NT2/D1 (cell line): ENCODE measurements at places on chromosomes 13 and 19.
A peak's percentile ranks its signal among the peaks of the same experiment; 100 is the strongest.

DNA sequence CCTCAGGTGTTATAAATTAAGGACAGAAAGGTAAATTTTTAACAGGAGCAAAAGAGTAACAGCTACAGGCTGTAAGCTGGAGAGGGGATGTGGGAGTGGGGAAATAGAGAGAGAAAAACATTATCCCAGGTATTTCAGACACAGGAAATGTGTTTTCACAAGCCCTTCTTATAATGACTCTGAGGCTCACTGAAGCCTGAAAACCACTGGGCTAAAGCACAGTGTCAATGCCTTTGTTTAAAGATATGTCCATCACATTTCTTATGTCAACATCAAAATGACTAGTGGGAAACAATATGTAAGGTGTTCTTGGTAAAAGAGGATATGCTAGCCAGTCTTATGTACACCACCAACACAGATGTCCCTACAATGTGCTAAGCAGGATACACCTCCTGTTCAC is 365.9 kb downstream of the FGF14 start:
- no peak for DNase-seq

GRCh38 chr13:43348397-43348796 is 325.0 kb downstream of the DNAJC15 start:
- DNase-seq = no peak

DNA sequence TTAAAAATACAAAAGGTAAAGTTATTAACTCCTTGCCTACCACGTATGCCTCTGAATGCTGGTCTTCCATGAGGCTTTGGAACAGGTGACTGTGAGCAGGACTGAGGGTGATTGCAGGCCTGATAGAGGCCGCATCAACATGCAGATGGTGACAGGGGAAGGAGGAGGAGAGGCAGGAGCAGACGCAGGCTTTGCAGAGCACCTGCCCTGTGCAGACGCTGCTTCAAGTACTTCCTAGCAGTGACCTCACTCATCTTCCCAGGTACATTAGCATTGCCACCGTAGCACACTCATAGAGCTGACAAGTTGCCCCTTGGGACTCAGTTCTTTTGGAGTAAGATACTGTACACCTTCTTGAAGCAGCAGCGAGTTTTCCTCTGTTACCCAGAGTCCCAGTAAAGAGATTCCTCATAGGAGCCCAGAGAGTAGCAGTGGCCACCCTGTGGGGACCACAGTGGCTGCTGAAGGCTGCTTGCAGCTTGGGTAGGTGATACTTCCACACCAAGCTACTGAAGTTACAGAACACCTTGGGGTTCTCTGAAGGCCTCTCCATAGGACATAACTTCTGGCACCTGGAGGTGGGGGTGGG is 56.0 kb downstream of the ZNF536 start:
- DNase-seq = no peak

DNA sequence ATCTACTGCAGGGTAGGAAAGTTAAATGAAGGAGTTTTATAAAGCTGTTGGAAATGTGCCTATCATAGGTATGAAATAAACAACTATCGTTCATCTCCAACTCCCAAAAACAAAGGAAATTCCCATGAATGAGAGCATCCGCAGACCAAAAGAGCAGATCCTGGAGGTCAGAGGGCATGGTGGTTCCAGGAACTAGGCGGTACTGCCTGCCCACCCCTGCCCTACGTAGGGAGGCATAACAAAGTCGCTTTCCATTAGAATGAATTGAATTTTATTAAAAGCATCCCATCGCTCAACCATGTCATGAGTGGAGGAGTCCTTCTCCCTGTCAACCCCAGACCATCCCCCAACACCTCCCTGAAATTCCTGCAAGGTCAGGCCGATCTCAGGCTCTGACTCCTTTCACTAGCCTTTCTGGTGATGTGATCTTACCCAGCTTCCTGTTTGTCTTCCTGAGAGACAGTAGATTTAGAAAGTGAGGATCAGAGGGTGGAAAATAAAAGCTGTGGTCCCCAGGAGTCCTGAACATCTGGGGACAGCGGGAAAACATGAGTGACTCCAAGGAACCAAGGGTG is at the start of gene CLEC4M:
TSS of gene CLEC4M (plus strand) at position 525 of the 575 bp plus-strand sequence. CDS start at position 549, 24 bp downstream.
- no peak for DNase-seq

- no peak for DNase-seq
Measured at GRCh38 chr13:86003029-86003428, 203.8 kb upstream of the SLITRK6 start.

DNA sequence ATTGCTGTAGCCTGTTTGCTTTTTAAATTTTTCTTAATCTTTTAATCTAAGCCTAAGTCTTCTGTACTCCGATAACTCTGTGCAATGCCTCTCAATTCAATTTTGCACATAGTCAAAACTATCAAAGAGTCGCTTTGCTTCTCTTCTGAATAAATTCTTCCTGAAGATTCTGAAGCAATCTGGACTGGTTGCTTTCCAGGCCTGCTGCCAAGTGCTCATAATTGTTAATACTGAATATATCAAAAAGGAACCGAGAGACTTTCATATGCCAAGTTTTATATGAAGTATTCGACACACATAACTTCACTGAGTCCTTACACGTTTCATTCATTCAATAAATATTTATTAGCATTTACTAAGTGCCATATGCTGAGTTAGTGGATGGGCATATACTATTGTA is 91.3 kb downstream of the EDNRB start:
- no peak for DNase-seq

DNA sequence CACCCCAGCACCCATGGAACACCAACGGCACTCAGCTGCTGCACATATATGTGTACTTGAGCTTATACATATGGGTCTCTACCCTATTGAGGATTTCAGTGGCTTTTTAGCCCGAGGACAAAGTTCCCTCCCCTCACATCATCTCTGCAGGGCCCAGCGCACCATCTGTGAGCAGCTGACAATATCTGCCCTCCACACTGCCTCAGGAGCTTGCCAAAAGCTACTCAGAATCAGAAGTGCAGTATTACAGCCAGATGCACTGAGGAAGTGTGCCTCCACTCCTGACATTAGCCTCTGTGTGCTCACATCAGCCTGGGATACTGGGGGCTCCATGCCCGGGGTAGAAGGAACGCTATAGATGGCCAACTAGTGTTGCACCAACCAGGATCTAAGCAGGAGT is 903.9 kb downstream of the UQCRFS1 start:
- no peak for DNase-seq

- DNase-seq = no peak
Measured at GRCh38 chr13:22399801-22400420, 729.0 kb downstream of the FGF9 start.

GRCh38 chr13:108834193-108834592 is 204.8 kb downstream of the MYO16 start:
- peak; percentile 16 for DNase-seq

DNA sequence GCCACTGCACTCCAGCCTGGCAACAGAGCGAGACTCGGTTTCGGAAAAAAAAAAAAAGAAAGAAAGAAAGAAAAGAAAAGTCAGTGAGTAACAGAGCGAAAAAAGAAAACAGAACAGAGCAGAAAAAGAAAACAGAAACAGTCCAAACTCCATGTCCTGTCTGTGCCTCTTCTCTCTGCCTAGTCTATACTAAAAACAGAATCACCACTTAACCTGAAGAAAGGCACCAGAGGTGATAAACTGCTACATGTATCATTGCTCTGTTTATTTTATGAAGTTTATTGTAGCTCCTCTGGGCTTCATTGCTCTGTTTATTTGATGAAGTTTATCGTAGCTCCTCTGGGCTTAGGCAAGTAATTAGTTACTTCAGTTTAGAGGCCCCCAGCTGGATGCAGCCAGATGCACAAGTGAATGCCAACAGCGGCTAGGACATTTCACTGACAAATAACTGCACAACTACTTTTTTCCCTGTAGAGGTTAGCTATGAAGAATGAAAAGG is 39.2 kb downstream of the TBC1D4 start:
- no peak for DNase-seq

DNA sequence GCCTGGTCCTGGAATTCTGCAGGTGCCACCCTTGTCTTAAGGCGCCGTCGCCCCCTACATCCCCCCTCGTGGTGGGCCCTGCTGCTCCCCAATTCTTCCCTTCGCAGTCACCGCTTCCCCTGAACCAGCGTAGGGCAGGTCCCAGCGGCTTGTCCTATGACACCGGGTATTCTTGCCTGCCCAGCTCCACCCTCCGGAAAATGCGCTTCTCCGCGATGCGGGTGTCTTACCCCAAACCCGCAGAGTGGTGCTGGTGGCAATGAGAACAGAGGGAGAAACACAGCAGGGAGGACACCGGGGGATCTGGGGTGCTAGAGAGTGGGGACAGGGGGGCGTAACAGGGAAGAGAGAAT is 9.0 kb downstream of the ZNF808 start:
- DNase-seq = no peak

DNA sequence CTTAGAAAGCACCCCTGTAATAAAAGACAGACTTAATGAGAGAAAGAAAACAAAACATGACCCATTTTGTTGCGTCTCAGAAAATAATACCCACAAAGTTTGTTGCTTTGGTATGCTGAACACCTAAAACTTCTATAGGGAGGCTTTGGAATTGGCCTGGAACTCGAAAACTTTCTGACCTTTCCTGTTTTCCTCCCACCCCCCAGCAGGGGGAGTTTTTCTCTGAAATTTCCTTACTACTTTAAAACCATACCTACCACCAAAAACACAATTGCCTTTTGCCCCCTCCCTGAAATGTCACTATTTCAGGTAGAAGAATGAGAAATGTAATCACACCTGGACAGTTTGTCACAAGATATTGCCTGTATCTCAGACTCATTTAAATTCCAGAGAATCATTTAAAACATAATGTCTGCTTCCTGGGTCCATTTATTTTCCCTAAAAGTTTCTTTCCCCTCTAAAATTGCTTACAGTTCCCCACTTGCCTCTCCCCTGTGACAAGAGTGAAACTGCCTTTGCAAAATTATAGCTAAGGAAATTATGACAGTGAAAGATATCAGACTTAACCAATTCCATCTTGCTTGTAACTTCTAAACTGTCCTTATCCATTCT is 2700.2 kb downstream of the PCDH9 start:
- peak; percentile 13 for DNase-seq

DNA sequence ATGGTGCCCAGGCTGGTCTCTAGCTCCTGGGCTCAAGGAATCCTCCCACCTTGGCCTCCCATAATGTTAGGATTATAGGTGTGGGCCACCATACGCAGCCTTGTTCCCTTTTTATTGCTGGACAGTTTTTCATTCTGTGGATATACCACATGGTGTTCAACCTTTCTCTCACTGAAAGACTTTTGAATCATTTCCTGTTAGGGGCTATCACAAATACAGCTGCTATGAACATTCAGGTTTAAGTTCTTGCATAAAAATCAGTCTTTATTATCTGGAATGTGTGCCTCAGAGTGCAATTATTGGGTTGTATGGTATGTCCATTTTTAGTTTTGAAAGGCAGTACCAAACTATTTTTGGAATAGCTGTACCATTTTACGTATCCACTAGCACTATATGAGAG is 647.2 kb downstream of the LIG4 start:
- no peak for DNase-seq

DNA sequence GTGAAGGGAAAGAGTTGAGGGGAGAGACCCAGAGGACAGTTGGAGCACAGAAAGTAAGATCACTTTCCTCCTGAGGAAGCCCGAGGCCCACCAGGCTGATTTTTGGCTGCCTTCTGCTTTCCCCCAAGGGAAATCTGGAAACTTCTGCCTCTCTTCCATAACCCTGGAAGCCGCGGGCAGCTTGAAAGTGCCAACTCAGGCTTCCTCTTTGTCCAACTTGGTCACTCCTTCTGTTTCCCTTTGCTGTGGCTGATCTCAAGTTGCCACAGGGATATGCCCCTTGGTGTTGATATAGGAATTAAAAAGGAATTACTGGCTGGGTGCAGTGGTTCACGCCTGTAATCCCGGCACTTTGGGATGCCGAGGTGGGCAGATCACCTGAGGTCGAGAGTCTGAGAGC is 5.7 kb upstream of the CD70 start:
- no peak for DNase-seq

GRCh38 chr19:36030264-36031148 is 2.2 kb downstream of the CLIP3 start:
- no peak for DNase-seq

GRCh38 chr19:58181902-58182576 is 822 bp upstream of the ZNF274 start:
- DNase-seq = no peak

DNA sequence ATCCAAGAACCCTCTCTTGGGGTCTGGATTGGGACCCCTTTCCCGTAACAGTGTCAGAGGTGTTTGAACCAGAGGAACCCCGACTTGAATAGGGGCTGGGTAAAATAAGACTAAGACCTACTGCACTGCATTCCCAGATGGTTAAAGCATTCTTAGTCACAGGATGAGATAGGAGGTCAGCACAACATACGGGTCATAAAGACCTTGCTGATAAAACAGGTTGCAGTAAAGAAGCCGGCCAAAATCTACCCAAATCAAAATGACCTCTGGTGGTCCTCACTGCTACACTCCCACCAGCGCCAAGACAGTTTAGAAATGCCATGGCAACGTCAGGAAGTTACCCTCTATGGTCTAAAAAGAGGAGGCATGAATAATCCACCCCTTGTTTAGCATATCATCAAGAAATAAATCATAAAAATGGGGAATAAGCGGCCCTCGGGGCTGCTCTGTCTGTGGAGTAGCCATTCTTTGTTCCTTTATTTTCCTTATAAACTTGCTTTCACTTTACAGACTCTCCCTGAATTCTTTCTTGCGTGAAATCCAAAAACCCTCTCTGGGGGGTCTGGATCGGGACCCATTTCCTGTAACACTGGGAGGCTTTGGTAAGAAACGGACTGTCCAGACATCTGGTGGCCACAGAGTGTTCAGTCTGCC is 4.4 kb upstream of the SIN3B start:
- no peak for DNase-seq

- no peak for DNase-seq
Measured at GRCh38 chr13:77353995-77354394, 27.1 kb upstream of the MYCBP2 start.

DNA sequence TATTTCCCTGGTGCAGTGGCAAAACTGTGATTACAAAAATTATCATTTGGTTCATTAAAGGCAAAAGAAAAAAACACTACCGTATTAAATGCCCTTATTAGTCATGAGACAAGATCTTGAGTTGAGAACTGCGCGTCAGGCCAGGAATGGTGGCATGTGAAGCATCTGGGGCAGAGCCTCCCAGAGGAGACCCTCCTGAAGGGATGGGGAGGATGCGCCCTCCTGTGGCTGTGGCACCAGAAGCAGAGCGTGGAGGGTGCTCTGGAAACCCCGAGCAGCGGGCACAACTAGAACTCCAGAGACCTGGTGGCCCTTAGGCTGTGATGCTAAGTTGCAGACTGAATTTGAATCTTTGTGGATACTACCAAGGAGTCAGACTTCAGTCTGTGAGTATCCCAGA is 11.5 kb downstream of the CUL4A start:
- DNase-seq = no peak

DNA sequence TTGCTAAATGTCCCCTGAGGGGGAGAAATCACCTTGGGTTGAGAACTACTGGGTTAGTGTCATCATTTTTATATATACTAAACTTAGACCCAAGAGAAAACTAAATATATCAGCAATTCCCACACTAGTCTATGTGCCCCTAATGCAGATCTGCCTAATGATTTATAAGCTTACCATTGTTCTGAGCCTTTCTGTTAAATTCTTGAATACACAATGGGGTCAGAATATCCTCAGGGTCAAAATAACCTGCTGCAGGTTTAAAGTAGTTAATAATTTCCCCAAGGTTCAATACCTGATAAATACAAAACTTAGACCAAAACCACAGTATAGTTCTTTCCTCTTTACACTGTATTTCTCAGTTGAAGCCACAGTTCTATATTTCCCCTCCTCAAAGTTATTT is 4.6 kb downstream of the VWA8 start:
- no peak for DNase-seq
